ENCODE measurements at places on chromosomes 13 and 19. TPM values are rescaled to one million over a fixed set of nuclear protein-coding genes. Genes with fewer than 3 reads are reported as not detected.

Gene EXOC3L2
- not detected for total RNA-seq

DNA sequence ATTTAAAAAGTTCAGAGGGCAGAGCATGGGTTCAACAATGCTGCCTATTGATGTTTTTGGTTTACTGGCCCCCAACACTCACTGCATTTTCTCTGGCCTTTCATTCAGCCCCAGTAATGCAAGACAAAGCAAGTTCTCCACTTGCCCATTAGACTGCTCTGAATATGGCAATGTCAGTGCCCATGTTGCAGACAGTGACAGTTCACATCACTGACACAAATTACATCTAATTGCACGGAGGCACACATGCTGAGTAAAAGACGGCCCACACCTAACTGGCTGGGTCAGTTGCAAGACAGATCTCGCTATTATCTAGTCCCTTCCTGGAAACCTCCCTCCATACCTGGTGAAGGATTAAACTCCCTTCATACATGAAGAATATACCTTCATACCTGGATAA lies 54.0 kb downstream of the ENOX1 start:
- no peak for ATAC-seq

DNA sequence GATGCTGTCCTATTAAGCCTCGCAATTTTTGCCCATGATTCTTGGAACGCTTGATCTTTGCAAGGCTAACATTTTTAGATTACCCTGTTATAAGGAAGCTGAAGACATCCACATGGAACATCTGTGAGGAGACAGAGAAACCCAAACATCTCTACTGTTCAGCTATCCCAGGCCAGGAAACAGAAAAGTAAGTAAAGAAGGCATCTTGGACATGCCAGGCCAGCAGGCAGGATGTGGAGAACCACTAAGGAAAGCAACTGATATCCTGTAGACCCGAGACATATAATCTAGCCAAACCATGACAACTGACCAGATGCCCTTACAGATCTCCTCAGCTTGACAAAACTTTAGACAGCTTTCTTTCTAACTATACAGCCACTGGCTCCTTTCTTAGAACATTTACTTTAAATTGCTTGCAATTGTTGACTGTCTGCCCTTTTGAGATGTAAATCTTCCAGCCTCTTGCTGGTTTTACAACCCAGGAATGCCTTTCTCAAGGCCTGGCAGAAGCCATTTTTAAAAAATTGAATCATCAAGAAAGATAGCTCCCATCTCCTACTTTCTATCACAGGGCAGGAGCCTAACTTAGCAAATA lies 255.8 kb upstream of the DACH1 start:
- ATAC-seq = no peak

GRCh38 chr19:31342926-31343325 lies 6.3 kb downstream of the TSHZ3 start:
- no peak for ATAC-seq

Measured in activated T-helper 17 cell treated with anti-CD3 and anti-CD28 coated beads, Interleukin-2, amount 50 U/mL, for 72 hours (primary cell).